Coronary artery (tissue), 2 donors: ENCODE measurements at places on chromosomes 3 and 15.

- no peak for DNase-seq
Measured at GRCh38 chr3:72160351-72160750, 375.4 kb upstream of the PROK2 start.

DNA sequence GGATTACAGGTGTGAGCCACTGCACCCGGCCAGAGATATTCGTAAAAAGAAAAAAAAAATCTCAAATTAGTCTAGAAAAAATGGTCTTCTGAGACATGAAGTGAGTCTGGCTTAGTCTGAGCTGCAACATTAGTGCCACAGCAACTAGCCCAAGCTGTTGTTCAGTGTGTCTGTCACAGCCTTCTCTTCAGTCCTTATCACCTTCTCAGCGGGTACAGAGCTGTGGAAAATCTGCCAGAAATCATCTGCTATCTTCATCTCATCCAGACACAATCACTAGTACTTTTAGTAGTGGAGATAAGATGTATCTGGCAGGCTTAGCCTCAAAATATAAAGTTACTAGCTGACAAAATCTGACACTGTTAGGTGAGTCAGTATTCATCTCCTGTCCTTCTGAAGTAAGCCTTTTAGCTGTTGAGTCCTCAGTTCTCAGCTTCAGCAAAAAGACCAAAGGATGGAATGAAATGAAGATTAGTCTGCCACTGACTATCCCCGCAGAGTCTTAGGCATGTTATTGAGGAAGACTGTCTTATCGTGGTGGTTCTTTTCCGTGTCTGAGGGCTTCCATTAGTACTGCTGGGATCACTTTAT is 120.5 kb upstream of the CGNL1 start:
- no peak for DNase-seq

- no peak for DNase-seq
Measured at GRCh38 chr3:126659915-126660886, 5.3 kb upstream of the TXNRD3 start.

DNA sequence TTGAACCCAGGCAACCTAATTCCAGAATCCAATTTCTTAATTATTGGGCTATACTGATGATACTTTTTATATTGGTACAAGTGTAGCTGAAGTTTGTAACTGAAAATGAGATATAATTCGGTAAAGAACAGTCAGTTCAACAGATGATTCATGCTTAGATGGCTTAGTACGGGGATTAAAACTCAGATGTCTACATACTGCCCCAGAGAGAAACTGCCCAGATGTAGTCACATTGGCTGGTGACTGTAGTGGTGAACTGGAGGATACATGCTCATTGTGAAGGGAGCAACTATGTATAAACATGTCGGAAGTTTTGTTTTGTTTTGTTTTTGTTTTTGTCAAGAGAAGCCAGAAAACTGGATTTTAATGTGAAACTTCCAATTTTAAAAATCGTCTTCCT is 179.6 kb downstream of the ADAMTSL3 start:
- DNase-seq, result no peak

DNA sequence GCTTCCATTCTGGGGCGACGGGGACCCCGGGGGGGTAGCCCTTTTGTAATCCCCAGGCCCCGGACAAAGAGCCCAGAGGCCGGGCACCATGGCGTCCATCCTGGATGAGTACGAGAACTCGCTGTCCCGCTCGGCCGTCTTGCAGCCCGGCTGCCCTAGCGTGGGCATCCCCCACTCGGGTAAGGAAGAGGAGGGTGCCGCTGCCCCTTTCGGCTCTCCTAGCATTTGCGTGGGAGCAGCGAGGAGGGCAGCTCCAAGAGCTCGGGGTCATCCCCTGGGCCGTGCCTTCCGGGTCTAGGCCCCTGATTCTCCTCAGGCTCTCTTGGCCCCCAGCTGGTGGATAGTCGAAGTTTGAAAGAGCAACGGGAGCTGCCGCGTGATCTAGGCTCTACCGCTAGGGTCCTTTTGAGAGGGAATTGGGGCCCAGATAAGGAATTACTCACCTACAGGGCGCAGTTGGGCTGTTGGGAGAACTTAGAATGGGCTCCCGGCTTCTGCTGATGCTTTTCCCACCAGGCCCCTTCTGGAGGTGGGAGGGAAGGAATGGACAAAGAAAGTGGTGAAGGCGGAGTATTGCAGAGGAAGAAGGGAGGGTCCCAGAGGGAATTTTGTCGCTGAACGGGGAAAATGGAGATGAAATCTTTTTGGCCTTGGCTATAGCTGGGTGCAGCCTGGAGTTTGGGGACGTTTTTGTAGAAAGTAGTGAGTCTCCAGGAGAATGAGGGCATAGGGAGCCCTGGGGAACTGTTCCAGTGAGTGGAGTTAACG is 615 bp downstream of the VPS18 start:
- DNase-seq, result no peak

DNA sequence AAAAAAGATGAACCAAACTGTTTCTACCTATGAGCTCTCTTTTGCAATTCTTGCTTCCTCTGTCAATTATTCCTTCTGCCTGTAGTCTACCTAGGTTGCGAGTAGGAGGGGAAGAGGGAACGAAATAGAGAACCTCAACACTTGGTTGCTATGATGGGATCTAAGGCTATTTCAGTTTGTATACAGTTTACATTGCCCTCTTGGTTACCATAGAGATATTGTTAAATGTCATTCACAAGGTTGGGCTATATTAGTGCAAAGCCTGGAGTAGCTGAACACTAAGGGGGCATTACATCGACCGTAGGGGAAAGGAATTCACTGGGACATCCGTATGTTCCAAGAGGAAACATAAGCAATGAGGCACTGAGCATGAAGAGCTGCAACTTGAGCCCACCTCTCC is 276.9 kb downstream of the GBE1 start:
- no peak for DNase-seq

DNA sequence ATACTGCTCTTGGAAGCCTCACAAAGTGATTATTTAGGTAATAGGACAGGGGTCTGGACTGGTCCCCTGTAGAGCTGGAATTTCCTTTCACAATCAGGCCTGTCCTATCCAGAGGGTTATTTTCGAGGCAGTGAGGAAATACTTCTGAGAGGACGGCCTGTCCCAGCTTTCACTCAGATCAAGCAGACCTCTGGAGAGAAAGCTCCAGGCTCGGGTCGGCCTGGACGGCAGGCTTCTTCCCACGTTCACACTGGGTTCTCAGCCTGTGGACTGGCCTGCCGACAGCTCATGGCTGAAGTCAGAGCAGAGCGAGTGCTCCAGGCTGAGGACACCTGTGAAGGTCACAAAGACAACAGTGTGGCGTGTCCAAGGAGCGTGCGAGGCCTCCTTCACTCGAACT is 405.3 kb downstream of the VPS13C start:
- no peak for DNase-seq

DNA sequence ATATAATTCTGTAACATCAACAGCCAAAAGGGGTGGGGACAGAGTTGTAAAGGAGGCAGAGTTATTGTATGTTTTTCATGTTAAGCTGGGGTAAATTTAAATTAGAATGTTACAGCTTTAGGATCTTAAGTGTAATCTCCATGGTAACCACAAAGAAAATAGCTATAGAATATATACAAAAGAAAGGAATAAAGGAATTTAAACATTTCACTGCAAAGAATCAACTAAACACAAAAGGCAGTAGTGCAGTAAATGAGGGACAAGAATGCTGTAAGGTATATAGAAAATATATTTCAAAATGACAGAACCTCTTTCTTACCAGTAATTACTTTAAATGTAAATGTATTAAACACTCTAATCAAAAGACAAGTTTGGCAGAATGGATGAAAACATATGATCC is 361.7 kb downstream of the SLC9A9 start:
- DNase-seq, result no peak

DNA sequence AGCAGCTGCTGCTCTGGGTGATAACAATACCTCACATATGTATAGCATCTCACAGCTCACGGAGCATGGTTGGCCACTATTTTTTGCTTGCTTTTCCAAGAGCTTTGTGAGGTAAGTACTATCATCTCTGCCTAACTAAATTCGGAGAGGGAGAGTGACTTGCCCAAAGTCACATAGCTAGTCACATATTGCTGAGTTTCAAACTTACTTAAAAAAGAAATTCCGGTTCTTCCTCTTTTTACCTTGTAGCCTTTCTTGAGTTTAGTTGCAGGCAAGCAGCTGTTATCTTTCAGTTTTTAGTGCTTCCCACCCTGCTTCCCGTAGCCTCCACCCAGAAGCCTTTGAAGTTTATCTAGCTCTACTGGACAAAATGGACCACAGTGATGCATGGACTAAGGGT is 309.2 kb downstream of the PDCD6IP start:
- DNase-seq, result no peak

GRCh38 chr3:35194666-35195065 is 444.7 kb upstream of the ARPP21 start:
- DNase-seq, result no peak

DNA sequence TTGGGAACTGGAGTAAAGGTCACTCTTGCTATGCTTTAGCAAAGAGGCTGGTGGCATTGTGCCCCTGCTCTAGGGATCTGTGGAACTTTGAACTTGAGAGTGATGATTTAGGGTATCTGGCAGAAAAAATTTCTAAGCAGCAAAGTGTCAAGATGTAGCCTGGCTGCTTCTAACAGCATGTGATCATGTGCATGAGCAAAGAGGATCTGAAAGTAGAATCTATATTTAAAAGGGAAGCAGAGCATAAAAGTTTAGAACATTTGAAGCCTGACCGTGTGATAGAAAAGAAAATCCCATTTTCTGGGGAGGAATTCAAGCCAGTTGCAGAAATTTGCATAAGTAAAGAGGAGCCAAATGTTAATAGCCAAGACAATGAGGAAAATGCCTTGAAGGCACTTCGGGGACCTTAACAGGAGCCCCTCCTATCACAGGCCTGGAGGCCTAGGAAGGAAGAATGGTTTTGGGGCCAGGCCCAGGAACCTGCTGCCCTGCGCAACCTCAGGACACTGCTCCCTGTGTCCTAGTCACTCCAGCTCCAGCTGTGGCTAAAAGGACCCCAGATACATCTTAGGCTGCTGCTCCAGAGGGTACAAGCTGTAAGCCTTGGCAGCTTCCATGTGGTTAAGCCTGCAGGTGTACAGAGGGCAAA is 212.2 kb upstream of the LINGO1 start:
- no peak for DNase-seq

- no peak for DNase-seq
Measured at GRCh38 chr3:73727117-73727821, 102.5 kb upstream of the PDZRN3 start.

DNA sequence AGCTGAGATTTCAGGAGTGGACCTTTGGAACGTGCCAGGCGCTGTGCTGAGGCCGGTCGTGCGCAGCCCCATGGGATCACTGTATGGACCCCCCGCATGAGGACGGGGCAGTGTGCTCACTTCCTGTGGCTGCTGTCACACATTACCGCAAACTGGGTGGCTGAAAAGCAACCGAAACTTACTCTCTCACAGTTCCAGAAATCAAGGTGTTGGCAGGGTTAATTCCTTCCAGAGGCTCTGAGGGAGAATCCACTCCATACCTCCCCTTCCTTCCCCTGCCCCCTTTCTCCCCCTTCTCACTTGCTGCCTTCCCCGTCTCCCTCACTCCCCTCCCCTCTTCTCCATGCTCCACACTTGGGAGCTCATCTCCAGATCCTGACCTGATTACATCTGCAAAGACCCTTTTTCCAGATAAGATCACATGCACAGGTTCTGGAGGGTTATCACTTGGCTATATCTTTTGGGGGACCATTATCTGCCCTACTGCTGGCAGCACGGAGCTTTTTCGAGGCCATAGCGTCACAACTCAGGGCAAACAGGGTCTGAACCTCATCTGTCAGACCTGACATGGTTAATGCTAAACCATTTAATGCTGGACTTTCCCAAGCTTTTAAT is 41.2 kb downstream of the KLF13 start:
- DNase-seq, result no peak

- no peak for DNase-seq
Measured at GRCh38 chr3:56130036-56130435, 338.2 kb downstream of the ERC2 start.

DNA sequence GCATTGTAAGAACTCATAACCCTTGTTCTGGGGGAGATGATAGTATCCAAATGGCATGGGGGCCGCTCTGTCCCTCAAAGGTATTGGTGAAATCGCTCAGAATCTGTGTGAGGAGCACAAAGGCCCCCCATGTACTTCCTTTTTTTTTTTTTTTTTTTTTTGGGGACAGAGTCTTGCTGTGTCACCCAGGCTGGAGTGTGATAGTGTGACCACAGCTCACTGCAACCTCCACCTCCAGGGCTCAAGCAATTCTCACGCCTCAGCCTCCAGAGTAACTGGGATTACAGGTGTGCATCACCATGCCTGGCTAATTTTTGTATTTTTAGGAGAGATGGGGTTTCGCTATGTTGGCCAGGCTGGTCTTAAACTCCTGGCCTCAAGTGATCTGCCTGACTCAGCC is 37.0 kb downstream of the CMTM8 start:
- no peak for DNase-seq

- DNase-seq, result no peak
Measured at GRCh38 chr15:95865330-95865739, 465.2 kb upstream of the NR2F2 start.

DNA sequence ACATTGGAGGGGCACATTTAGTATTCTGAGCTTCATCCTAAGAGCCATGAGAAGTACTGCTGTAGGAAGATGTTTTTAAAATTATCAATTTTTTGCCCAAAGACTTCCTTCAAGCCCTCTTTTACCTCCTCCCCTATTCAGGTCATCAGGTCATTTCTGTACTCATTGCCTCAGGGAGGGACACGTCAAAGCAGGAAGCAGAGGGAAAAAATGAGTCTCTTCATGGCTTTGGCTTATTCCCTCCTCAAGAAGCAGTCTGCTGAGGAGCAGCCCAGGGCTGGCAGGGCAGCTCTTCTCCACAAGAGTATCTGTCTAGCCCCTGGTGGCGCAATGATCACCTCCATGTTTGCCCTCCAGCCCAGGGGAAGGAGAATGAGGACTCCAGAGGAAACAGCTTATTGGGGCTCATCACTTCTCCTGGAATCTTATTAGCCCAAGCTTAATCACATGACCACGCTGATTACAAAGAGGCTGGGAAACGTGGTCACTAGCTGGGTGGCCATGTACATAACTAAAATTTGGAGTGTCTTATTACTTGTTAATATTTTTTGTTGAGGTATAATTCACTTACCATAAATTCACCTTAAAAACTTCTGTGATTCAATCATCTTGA is 44.2 kb upstream of the GATA2 start:
- DNase-seq, result no peak

- DNase-seq, result no peak
Measured at GRCh38 chr3:60290122-60290492, 961.1 kb downstream of the FHIT start.

- peak; percentile 36 for DNase-seq
Measured at GRCh38 chr3:14243782-14244181, 65.2 kb downstream of the LSM3 start.

DNA sequence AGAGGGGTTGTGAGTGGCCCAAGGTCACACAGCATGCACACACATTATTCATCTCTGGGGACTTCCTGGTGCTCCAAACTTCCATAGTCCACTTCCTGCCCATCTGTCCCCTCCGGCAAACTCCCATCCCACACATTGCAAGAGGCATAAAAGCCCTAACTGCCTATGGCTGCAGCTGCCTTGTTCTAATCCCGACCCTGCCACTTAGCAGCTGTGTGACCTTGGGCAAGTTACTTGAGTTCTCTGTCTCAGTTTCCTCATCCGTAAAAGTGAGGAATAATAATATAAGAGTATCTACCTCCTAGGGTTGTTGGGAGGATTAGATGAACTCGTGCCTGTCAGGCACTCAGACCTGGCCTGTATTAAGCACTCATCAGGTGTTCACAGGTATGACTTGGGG is 84.2 kb downstream of the SMAD6 start:
- no peak for DNase-seq

GRCh38 chr3:48881652-48882114 is 17.0 kb downstream of the SLC25A20 start:
- no peak for DNase-seq

GRCh38 chr3:116425126-116425525 is 20.2 kb downstream of the LSAMP start:
- no peak for DNase-seq
